ENCODE measurements at places on chromosomes 6 and 20.
A peak's percentile ranks its signal among the peaks of the same experiment; 100 is the strongest.

DNA sequence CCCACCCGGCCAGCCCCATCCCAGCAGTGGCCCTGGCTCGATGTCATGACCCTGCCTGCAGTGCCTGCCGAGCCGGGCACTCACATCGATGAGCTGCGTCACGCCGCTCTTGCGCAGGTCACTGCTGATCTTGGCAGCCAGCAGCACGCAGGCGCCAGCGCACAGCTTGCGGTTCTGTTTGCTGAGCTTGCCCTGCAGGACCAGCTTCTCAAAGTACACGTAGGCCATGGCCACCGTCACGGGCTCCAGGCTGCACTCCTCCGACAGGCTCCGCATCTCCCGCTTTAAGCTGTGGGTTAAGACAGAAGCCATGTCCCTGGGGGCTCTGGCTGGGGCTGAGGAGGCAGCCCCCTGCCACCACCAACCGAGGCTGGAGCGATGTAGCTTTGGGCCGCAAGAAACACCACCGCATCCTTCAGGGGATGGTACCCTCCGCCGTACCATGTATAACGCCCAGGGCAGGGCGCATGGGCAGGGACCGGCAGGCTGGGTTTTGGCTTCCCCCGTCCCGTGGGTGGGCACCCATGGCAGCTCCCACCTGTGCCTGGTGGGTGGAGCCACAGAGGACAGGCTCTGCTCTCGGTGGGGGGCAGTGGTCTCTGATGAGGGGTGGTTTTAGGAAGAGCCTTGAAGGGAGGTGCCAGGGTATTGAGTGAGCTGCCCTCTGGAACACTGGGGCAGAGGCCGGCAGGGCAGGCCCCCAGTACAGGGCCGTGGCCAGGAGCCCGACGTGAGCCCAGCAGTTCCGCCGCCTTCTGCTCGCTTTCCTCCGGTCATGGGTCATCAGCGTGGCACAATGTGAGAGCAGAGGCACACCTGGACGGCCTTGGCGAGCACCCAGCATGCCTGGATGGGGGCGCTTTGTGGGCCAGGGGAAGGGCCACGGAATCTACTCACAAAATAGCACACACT is 4.5 kb downstream of the RPS21 start:
- DNase-seq, result no peak

DNA sequence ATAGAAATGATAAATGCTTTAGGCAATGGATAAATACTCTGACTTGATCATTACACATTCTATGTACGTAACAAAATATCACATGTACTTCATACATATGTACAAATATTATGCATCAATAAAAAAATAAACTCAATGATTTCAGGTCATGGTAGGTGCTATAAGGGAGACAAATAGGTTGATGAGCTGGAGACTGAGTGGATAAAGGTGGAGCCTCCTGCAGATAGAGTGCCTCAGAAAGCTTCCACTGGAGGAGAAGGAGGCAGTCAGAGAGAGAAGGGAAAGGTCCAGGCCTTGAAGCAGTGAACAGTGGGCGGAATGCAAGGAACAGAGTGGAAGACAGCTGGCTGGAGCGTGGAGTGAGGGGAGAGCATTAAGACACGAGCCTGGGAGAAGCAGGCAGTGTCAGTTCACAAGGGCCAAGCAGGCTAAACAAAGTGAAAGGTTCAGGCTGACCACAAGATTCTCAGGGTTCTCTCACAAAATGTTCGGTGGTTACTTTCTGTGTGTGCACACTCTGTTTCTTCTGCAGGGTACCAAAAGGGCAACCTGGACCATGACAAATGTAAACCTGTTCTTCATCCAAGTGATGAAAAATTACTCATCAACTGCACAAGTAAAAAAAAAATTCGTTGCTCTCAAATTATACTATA is 55.9 kb upstream of the SEC63 start:
- DNase-seq, result no peak

GRCh38 chr6:36052097-36052496 is 24.5 kb downstream of the MAPK14 start:
- DNase-seq, result no peak

- peak; percentile 16 for DNase-seq
These were observed 1.4 kb upstream of the RALY start for GRCh38 chr20:33992145-33992922.

GRCh38 chr20:20065361-20065760 is 13.0 kb downstream of the CFAP61 start:
- DNase-seq, result no peak

- no peak for DNase-seq
These were observed 259.4 kb upstream of the AGPAT4 start for GRCh38 chr6:161533266-161533665.

- DNase-seq, result no peak
These were observed 13.7 kb downstream of the BPIFA1 start for GRCh38 chr20:33249456-33249855.

GRCh38 chr6:5712349-5713215 is 294.1 kb downstream of the NRN1 start:
- no peak for DNase-seq

DNA sequence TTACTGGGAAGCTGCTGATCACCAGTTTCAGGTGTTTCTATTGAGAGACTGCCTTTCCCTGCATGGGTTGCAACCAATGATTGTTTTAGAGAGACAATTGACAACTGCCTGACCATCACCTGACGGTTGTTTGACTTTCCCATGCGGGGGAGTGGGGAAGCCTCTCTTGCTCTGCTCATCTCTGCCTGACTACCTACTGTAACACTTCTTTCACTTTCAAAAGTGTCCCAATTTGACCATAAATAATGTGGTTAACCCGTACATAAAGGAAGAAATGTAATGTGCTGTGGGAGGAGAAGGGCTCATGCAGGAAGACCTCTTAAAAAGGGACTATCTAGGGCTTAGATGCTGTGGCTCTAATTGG is 122.1 kb upstream of the PHACTR1 start:
- peak; percentile 76 for DNase-seq

GRCh38 chr6:133377219-133377618 is 136.1 kb downstream of the EYA4 start:
- DNase-seq, result no peak

- DNase-seq, result peak; percentile 61
These were observed 269.0 kb downstream of the UST start for GRCh38 chr6:149015535-149016525.

- DNase-seq, result peak; percentile 69
These were observed 350.0 kb upstream of the PRND start for GRCh38 chr20:4371623-4372251.

DNA sequence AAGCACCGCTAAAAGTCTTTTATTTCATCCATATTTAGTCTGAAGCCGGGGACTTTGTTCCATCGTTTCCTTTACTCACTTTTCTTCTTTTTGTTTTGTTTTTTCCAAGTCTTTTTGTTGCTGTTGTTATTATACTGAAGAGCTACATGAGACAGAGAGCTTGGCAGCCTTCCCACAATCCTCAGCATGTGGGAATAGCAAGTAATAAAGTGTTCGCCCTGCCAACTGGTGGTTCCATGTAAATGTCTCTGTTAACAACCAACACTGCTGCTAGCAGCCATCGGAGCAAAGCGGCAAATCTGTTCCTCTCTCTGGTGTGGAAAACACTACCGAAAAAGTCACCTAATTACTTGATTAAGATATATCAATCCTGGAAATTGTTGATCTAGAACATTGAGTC is 437.8 kb upstream of the ID4 start:
- no peak for DNase-seq

DNA sequence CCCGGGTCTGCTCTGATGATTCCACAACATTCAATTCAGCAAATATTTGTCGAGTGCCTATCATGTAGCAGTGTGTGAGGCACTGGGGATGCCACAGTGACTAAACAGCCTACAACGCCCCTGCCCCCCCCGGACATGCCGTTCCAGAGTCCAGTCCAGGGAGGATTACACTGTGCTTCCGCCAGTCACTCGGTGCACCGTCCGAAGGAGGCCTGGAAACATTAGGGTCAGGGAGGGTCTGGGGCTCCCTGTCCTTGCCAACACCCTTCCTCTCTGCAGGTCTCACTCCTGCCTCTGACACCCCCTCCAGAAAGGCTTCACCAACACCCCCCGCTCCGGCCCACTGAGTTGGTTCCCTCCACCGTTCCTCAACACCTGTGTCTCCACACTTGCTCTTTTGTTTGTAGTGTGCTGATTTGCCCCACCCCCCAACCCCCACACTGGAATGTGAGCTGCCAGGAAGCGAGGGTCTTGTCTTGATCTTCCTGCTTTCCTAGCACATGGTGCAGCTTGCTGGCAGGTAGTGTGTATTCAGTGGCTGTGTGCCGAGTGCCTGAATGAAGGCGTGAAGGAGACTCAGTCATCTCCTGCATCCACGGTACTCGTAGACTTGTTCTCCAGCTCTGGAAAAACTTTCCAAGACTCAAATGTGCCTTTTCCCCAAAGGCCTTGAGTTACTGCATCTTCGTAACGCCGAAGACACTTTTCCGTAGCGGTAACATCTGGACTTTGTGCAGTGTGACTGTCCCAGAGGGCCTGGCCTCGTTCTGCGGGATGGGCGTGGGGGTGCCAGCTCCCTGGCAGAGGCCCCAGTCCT is 150.4 kb downstream of the ZDHHC14 start:
- no peak for DNase-seq

GRCh38 chr20:6909608-6910007 is 142.1 kb downstream of the BMP2 start:
- DNase-seq, result no peak

GRCh38 chr6:157571269-157571668 is 190.3 kb downstream of the ZDHHC14 start:
- DNase-seq, result no peak

DNA sequence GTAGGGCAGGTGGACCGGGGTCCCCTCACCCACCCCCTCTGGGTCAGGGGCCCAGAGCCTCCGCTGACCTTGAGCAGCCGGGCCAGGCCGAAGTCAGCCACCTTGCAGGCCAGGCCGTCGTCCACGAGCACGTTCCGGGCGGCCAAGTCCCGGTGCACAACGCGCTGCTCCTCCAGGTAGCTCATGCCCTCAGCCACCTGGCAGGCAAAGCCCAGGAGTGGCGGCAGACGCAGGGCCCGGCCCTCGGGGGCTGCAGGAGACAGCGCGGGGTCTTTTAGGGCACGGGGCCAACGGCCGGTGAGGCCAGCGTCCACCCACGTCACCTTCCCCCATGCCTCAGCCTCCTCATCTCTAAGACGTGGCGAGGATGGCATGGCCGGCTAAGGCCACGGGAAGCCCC is 4.2 kb upstream of the PTK6 start:
- no peak for DNase-seq

- DNase-seq, result no peak
These were observed 7.2 kb downstream of the PBOV1 start for GRCh38 chr6:138211048-138211581.

GRCh38 chr20:55793986-55794385 is 211.3 kb downstream of the CBLN4 start:
- DNase-seq, result no peak

- peak; percentile 25 for DNase-seq
These were observed 118.4 kb downstream of the GRM4 start for GRCh38 chr6:34027445-34027936.

DNA sequence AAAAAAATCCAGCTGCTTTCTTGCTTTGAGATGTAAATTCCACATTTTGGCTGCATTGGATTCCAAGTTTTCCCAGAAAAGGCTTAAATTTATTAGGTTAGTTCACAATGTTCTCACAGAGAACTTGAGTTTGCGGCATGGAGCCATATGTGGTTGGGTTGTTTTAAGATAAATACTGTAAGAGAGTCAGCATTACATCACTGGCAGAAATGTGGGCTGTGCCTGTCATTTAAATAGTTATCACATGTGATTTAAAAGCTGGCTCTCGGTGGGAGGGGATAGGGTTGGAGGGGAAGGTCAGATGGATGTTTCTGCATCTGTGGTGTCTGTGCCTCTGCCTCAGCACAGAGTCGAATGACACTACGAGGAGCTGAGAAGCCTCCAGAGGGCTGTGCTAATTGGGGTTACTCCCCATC is 73.8 kb upstream of the SCP2D1 start:
- DNase-seq, result no peak

- no peak for DNase-seq
These were observed 128.9 kb upstream of the ZNF184 start for GRCh38 chr6:27601668-27602254.

DNA sequence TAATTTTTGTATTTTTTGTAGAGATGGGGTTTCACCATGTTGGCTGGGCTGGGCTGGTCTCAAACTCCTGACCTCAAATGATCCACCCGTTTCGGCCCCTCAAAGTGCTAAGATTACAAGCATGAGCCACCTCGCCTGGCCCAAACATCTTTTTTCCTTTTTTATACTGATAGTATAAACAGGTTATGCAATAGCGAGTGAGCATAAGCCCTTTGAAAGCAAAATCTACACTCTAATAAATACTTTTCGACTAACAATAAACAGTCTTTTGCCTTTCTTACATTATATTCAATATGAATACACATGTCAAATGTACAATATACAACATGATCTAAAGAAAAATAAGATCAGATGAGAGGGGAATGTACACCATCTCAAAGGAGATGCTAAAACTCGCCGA is 38.7 kb downstream of the KIF13A start:
- no peak for DNase-seq

DNA sequence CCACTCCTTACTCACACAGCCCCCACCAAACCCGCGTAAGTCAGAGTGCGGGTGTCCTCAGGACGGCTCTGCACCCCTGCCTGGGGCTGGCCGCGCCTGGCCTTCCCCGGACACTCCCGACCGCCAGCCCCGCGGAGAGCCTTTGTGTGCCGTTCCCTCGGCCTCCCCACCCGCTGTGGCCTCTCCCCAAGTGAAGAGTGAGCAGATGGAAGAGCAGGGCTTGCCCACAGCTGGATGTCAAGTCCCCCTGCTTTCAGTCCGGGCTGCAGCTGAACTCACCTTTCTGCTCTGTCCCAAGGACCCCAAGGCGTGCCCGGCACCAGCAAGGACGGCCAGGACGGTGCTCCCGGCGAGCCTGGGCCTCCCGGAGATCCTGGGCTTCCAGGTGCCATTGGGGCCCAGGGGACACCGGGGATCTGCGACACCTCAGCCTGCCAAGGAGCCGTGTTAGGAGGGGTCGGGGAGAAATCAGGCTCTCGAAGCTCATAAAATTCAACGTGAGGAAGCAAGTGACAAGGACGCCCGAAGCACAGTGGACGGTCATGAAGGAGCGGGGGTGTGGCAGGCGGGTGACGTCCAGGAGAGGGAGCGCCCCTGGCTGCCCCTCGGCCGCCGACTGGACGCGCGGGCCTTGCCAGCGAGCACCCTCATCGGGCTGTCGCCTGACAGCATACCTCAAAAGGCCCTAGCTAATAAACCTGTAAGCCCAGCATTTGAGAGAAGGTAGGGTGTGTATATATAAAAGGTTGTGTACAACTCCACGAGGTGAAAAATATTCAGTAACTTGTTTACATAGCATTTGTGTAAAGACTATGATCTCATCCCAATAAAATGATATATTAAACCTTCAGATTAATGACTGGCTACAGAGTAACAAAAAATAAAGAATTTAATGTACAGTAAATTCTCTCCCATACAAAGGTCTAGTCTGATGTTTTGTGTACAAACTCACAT is 21.1 kb downstream of the TCFL5 start:
- DNase-seq, result no peak

DNA sequence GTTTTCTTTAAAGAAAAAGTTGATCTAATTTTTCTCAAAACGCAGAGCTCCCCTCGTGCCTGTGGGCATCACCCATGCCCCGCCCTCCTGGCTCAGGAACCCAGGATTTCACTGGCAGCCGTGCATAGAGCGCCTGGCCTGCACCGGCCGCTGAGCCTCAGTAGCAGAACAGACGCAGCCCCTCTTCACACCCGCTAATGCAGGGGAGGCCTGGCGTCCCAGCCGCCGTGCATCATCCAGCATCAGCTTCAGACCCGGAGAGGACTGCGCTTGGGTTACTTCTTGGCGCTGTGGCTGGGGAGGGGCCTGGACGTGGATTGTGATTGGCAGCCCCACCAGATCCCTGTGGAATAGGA is 18.1 kb downstream of the RBM38 start:
- DNase-seq, result no peak

All from inflammatory macrophage treated with lipopolysaccharide for 4 hours (primary cell).